Smooth muscle cell of bladder (primary cell): ENCODE measurements at places on chromosomes 2 and 18. TPM values are rescaled to one million over a fixed set of nuclear protein-coding genes. Genes with fewer than 3 reads are reported as not detected.

FNDC4 gene
- 11.9 and 14.0 TPM in 2 replicates for total RNA-seq

CMPK2 gene
- total RNA-seq = 0.37 and 0.43 TPM in 2 replicates

CSRNP3 gene
- total RNA-seq = 0.57 and 0.74 TPM in 2 replicates

SNORC gene
- 0.57 and 0.92 TPM in 2 replicates for total RNA-seq

CROCC2 gene
- total RNA-seq = 0.09 and 0.14 TPM in 2 replicates

CYP26B1 gene
- 0.14 and 0.18 TPM in 2 replicates for total RNA-seq

BOLL gene
- total RNA-seq = not detected in 2 replicates

GPR55 gene
- not detected in 2 replicates for total RNA-seq

CASP10 gene
- total RNA-seq = 6.4 and 9.1 TPM in 2 replicates

AGXT gene
- 0.14 TPM in 1 of 2 replicates, not detected in the other for total RNA-seq

KCNF1 gene
- 0.14 TPM in 1 of 2 replicates, not detected in the other for total RNA-seq

WDR54 gene
- total RNA-seq = 26.6 and 29.6 TPM in 2 replicates

CCDC148 gene
- total RNA-seq = 0.28 and 0.46 TPM in 2 replicates

RTKN gene
- total RNA-seq = 8.4 and 11.1 TPM in 2 replicates

IL1B gene
- 26.3 and 54.3 TPM in 2 replicates for total RNA-seq

LRRC30 gene
- total RNA-seq = not detected in 2 replicates

ASPRV1 gene
- total RNA-seq = 0.14 and 0.28 TPM in 2 replicates

C2orf78 gene
- total RNA-seq = not detected in 2 replicates

PRSS56 gene
- not detected in 2 replicates for total RNA-seq

ALLC gene
- total RNA-seq = not detected in 2 replicates

MC2R gene
- total RNA-seq = not detected in 2 replicates

STEAP3 gene
- total RNA-seq = 16.8 and 18.2 TPM in 2 replicates

TEKT4 gene
- total RNA-seq = not detected in 2 replicates

CPS1 gene
- total RNA-seq = 15.5 and 18.4 TPM in 2 replicates

PRKAG3 gene
- not detected in 2 replicates for total RNA-seq

MC4R gene
- total RNA-seq = not detected in 2 replicates

COL4A3 gene
- under 0.01 and 0.18 TPM in 2 replicates for total RNA-seq

ASB18 gene
- total RNA-seq = not detected in 2 replicates

DSG3 gene
- under 0.01 and 0.28 TPM in 2 replicates for total RNA-seq

COX7A2L gene
- total RNA-seq = 213 and 219 TPM in 2 replicates

CD226 gene
- 0.85 and 1.2 TPM in 2 replicates for total RNA-seq

FEV gene
- total RNA-seq = not detected in 2 replicates

WDR7 gene
- 18.1 and 22.3 TPM in 2 replicates for total RNA-seq

MC5R gene
- not detected in 2 replicates for total RNA-seq

BARD1 gene
- 11.5 and 29.2 TPM in 2 replicates for total RNA-seq

TRMT61B gene
- 13.2 and 17.1 TPM in 2 replicates for total RNA-seq

INPP4A gene
- 25.6 and 31.4 TPM in 2 replicates for total RNA-seq

IL36G gene
- total RNA-seq = not detected in 2 replicates

GALR1 gene
- total RNA-seq = not detected in 2 replicates

CHCHD5 gene
- total RNA-seq = 12.0 and 14.2 TPM in 2 replicates

MDH1B gene
- total RNA-seq = 1.4 and 2.0 TPM in 2 replicates

UBXN2A gene
- 13.4 and 15.9 TPM in 2 replicates for total RNA-seq

EFR3B gene
- 0.71 and 1.4 TPM in 2 replicates for total RNA-seq

SIX3 gene
- not detected in 2 replicates for total RNA-seq

CCDC195 gene
- not detected in 2 replicates for total RNA-seq

DES gene
- 0.71 and 3.7 TPM in 2 replicates for total RNA-seq

ARHGAP15 gene
- total RNA-seq = 0.09 and 0.14 TPM in 2 replicates

DNAJC5G gene
- total RNA-seq = not detected in 2 replicates

CDKL4 gene
- total RNA-seq = 3.4 TPM in 2 replicates

YPEL5 gene
- 94.2 and 127 TPM in 2 replicates for total RNA-seq

RESP18 gene
- not detected in 2 replicates for total RNA-seq

TMEM169 gene
- 0.09 and 0.14 TPM in 2 replicates for total RNA-seq

FBXO48 gene
- total RNA-seq = 0.28 TPM in 2 replicates

SERPINB4 gene
- 0.14 and 0.46 TPM in 2 replicates for total RNA-seq

ERFE gene
- 1.7 and 7.3 TPM in 2 replicates for total RNA-seq

RTP5 gene
- not detected in 2 replicates for total RNA-seq

UGP2 gene
- 122 and 133 TPM in 2 replicates for total RNA-seq

PSTPIP2 gene
- 5.5 and 5.7 TPM in 2 replicates for total RNA-seq
